Heart right ventricle (tissue), 16 donors: ENCODE measurements at places on chromosomes 12 and 14. TPM values are rescaled to one million over a fixed set of nuclear protein-coding genes. Genes with fewer than 3 reads are reported as not detected.

The TAS2R13 gene
- 0.28 TPM for total RNA-seq

The SYT1 gene
- not detected for total RNA-seq

The TAS2R7 gene
- not detected for total RNA-seq

The BCL7A gene
- total RNA-seq, result 25.7 TPM

The ZC3H10 gene
- total RNA-seq, result 5.8 TPM

The CFAP73 gene
- total RNA-seq, result not detected

DNA sequence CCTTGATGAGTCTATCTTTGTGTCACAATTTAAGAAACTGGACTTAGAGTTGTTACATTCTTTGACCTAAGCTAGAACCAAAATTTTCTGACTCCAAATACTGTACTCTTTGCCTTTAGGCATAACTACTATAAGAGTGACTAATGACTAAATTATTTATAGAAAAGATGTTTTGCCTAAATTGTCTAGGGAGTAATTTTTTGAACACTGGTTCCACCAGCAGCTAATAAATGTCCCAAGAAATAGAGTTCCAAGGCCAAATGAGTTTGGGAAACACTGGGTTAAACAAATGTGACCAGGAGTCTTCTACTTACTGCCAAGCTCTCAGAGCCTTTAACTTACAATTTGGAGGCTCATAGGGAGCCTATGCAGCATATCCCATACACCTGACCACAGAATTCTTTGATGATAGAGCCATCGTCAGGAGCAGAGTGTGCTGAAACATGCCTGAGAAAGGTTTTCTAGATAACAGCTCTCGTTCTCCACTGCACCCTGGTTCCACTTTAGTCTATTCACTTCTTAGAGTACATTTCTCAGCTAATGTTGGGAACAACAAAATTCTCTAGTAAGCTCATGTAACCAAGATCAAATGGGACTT, 215.9 kb upstream of the HMGA2 start:
- no peak for DNase-seq

GRCh38 chr12:81692008-81692407, 67.1 kb downstream of the PPFIA2 start:
- no peak for DNase-seq

DNA sequence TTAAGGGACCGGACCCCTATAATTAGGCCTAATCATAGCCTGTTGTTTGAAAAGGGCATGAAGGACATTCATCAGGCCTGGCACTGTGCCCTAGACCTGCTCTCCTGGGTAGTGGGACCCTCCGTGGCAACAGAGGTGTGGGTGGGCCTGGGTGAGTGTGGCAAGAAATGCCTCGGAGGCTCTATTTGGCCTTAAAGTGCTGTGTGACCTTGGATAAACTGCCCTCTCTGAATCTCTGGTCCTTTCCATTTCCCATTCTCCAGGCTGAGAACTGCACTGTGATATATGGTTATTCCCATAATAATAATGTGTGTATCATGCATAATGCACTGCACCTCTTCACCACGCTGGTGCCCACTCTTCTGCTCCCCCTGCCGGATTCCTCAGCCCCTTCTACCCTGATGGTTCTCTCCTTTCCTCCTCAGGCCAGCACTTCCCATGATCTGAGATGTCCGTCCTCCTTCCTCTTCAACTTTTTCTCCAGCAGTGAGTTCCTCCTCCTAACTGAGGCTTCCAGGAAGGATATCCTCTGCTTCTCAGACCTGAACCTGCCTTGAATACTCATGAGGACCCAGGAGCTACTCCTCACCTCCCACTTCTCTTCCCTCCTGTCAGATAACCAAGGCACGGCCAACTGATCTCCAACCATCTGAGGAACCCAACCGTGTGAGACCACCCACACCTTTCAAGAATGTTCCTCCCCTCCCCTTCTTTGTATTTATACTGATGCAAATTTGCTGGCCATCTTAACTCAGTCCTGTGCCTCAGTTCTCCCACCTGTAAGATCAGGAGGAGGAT, 111.0 kb upstream of the PZP start:
- DNase-seq, result no peak

GRCh38 chr12:63826006-63826585, 18.4 kb upstream of the SRGAP1 start:
- DNase-seq, result no peak

GRCh38 chr12:32482226-32482625, 82.9 kb downstream of the FGD4 start:
- DNase-seq, result peak; percentile 13

- DNase-seq, result no peak
These were observed 67.3 kb upstream of the TSPAN11 start for GRCh38 chr12:30859226-30859625.

GRCh38 chr12:93317227-93317626, 60.5 kb upstream of the NUDT4 start:
- no peak for DNase-seq

DNA sequence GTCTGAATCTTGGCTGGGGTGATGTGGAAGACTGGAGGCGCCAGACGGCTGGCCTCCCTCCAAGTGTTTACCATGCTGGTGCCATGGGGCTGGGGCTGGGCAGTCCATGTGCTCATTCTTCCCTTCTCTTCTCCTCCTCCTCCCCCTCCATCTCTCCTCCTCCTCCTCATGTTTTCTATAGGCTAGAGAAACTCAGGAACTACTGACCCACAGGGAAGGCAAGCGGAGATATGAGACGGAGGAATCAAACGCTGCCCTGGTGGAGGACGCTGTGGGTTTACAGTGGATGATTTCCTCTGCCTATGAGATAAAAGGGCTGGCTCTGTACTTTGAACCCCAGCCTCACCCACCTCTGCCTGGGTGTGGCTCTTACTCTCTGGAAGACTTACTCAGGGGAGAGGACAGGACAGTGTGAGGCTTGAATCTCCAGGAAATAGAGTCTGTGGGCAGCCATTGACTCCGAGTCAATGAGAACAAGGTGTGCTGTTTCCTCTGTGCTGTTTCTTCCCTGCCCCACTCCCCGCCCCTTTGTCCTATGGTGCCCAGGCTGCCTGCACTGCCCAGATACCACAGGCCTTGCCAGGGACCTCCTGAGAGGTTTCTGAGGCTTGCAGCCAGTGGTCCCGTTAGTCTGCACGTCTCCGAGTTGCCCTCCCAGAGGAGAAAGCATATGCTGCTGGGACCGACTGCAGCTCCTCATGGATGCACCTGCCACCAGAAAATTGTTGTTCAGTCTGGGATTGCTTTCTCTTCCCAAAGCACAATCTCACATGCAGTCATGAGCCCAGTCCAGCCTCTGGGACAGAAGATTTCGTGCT, 132.6 kb upstream of the ARHGAP5 start:
- no peak for DNase-seq

DNA sequence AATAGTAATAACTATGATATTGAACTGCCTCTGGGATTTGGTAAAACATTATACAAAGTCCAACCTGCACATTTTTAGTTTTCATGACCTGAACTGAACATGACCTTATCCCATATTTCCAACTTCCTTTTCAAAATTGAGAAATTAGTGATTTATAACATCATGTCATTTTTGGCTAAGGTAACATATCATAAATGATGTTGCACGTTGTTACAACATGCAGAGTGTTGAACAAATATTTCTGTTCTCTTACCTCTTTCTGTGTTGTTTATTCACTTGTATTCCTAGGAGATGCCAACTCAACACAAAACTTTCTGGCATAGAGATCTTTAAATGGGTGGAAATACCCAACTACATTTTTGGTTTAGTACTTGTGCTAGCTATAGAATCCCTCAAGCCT, 496.0 kb downstream of the SLC6A15 start:
- no peak for DNase-seq

DNA sequence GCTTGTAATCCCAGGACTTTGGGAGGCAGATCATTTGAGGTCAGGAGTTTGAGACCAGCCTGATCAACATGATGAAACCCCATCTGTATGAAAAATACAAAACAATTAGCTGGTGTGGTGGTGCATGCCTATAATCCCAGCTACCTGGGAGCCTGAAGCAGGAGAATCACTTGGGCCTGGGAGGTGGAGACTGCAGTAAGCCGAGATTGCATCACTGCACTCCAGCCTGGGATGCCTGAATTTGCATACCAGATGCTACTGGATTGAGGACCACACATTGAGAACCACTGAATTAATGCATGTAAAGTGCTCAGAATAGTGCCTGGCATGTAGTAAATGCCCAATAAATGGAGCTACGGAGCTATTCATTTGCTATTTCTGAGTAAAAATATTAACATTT, 14.9 kb upstream of the MYH7 start:
- DNase-seq, result no peak

GRCh38 chr12:77973579-77973978, 142.9 kb downstream of the NAV3 start:
- no peak for DNase-seq

DNA sequence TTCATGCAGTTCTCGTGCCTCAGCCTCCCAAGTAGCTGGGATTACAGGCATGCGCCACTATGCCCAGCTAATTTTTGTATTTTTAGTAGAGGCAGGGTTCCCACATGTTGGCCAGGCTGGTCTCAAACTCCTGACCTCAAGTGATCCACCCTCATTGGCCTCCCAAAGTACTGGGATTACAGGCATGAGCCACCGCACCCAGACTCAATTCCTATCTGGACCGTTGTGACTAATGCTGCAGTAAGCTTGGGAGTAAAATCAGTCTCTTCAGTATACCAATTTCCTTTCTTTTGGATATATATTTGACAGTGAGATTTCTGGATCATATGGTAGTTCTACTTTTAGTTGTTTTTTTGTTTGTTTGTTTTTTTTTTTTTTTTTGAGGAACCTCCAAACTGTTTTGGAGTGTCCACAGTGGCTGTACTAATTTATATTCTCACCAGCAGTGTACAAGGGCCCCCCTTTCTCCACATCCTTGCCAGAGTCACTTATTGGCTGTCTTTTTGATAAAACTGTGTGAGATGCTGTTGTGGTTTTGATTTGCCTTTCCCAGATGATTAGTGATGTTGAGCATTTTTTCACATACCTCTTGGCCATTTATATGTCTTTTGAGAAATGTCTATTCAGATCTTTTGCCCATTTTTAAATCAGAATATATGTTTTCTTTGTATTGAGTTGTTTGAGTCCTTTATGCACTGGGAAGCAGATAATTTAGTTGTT, 37.3 kb upstream of the EVL start:
- no peak for DNase-seq

- no peak for DNase-seq
These were observed 251.5 kb upstream of the LMO3 start for GRCh38 chr12:16857456-16857923.

- no peak for DNase-seq
These were observed 68.7 kb upstream of the MAP1LC3B2 start for GRCh38 chr12:116490471-116490870.

GRCh38 chr14:43754838-43755237, 752.2 kb downstream of the FSCB start:
- DNase-seq, result no peak

GRCh38 chr12:105267711-105268110, 31.7 kb upstream of the APPL2 start:
- no peak for DNase-seq
